ENCODE measurements at places on chromosomes 4 and X.

- no peaks in the 10 kb centered on the region for H3K36me3 ChIP-seq
- no peak for ATAC-seq
- no peak overlapping the region for H3K4me3 ChIP-seq
- H3K27ac ChIP-seq: no peak overlapping the region
- no peaks in the 10 kb centered on the region for H3K4me1 ChIP-seq
Measured at GRCh38 chr4:73660808-73661207, 40.6 kb upstream of the RASSF6 start.

GRCh38 chr4:20327808-20328207, 76.1 kb downstream of the SLIT2 start:
- H3K27ac ChIP-seq: no peak overlapping the region

- H3K36me3 ChIP-seq: no peaks in the 10 kb centered on the region
- H3K27ac ChIP-seq: no peak overlapping the region
- no peaks in the 10 kb centered on the region for H3K27me3 ChIP-seq
- ATAC-seq: no peak
- no peaks in the 10 kb centered on the region for H3K4me1 ChIP-seq
- H3K4me3 ChIP-seq: no peak overlapping the region
Measured at GRCh38 chrX:35017284-35017683, 74.7 kb downstream of the FAM47B start.

- H3K4me1 ChIP-seq: no peaks in the 10 kb centered on the region
- ATAC-seq: no peak
- H3K36me3 ChIP-seq: no peaks in the 10 kb centered on the region
- H3K27me3 ChIP-seq: no peaks in the 10 kb centered on the region
Measured at GRCh38 chr4:45147866-45148265, 421.5 kb upstream of the GNPDA2 start.

- H3K36me3 ChIP-seq: no peaks in the 10 kb centered on the region
- ATAC-seq: no peak
- H3K4me3 ChIP-seq: no peak overlapping the region
- H3K27me3 ChIP-seq: no peaks in the 10 kb centered on the region
Measured at GRCh38 chr4:86014599-86014998, 345.3 kb downstream of the MAPK10 start.

DNA sequence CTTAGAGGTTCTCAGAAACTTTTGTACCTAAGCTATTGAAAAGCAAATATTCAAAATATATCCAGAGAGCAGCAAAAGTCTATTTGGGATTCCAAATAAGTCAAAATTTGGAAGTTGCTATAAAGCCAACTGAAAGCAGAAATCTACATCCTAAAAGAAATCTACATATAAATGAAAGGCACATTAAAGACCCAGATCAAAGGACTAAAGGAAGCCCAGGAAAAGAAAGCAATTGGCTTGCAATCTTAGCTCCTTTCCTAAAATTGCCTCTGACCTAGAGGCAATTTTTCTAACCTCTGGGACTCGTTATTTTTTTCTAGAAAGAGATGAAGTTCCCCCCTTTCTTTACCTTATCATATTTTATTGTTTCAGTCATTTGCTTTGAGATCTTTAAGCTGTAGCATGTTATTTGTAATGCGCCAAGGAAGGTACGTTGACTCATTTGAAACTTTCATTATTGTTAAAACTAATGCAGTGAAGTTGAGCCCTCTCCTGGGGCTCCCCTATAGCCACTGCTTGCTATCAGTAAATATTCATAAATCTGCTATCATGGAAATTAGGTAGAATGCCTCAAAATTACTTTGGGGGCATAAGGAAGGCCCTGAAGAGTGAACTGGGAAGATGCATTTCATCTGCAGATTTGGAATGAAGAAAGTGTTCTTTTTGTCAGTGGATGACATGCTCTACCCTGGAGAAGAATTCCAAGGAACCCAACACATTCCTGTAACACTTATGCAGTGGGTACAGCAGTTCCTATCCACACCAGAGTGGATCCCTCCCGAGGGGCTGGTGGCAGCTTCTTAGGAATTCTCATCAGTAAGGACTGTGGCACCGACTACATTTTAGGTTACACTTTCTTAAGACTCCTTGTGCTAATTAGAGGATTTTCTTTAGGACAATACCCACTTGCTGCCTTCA, 177.8 kb upstream of the IGFBP7 start:
- no peaks in the 10 kb centered on the region for H3K4me1 ChIP-seq
- no peaks in the 10 kb centered on the region for H3K27me3 ChIP-seq
- no peak overlapping the region for H3K27ac ChIP-seq
- no peak overlapping the region for H3K4me3 ChIP-seq

- no peak overlapping the region for H3K27ac ChIP-seq
- H3K27me3 ChIP-seq: no peaks in the 10 kb centered on the region
- ATAC-seq: no peak
- peaks cover 4% of the 10 kb centered on the region for H3K4me1 ChIP-seq
- no peak overlapping the region for H3K4me3 ChIP-seq
Measured at GRCh38 chr4:128371876-128372275, 84.3 kb upstream of the PGRMC2 start.

GRCh38 chr4:89755220-89755619, 81.7 kb downstream of the SNCA start:
- H3K27ac ChIP-seq: no peak overlapping the region
- ATAC-seq: no peak
- no peak overlapping the region for H3K4me3 ChIP-seq
- no peaks in the 10 kb centered on the region for H3K36me3 ChIP-seq

DNA sequence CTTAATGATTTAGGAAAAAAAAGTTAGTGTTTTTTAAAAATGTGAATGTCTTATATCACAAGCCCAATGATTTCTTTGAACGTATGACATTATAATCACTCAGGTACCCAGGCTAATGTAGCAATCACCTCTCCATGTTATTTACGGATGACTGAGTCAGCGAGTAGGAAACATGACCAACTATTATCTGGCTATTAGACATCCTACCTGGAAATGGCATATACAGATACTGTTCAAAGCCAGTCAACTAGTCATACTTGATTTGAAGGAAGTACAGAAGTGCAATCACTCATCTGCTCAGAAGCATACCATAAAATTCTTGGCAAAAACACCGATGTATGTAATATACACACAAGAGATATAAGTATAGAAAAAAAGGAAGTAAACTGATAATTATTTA, 732.5 kb downstream of the ARAP2 start:
- no peaks in the 10 kb centered on the region for H3K27me3 ChIP-seq
- ATAC-seq: no peak
- no peaks in the 10 kb centered on the region for H3K4me1 ChIP-seq
- H3K4me3 ChIP-seq: no peak overlapping the region

DNA sequence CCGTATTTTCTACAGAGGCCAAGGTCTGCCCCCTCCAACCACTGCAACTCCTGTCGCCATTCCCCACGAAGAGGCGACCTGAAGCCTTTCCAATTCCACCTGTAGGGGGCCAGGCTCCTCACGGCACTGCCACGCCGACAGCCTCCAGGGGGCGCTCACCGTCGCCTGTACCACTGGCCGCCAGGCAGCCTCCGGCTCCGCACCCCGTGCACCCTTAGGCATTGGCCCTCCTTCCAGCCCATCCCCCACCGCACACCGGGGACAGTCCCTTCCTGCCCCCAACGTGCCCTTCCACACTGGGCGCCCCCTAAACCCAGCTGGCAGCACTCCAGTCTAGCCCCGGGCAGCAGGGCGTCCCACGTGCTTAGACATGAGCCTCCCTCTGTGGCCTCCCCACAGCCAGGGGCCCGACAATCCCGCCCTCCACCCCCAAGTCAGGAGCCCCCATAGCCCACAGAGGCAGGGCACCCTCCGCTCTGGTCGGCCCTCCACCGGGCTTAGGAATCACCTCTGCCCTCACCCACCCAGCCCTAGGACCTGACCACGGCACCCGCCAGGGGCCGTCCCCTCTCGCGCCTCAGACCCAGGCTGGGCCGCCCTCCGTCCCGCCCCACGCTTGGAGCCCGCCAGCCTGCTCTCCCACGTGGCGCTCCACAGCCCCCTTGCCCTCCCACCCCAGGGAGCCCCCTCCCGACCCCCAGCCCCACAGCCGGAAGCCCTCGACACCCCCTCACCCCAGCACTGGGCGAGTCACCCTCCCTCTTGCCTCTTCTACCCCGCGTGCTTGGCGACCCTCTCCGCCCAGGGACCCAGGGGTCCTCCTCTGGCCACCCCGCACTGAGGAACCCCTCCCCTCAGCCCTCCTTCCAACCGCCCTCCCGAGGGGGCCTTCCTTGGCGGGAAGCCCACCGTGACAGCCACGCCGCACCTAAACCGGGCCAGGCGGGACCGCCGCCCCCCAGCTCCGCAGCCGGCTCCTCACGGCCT, 711 bp downstream of the PNMA6E start:
- no peaks in the 10 kb centered on the region for H3K27me3 ChIP-seq
- H3K4me3 ChIP-seq: no peak overlapping the region
- H3K36me3 ChIP-seq: no peaks in the 10 kb centered on the region
- peak; percentile 78 for ATAC-seq
- H3K27ac ChIP-seq: no peak overlapping the region
- H3K4me1 ChIP-seq: no peaks in the 10 kb centered on the region

- peaks cover 28% of the 10 kb centered on the region for H3K4me1 ChIP-seq
- peaks cover 54% of the 10 kb centered on the region for H3K36me3 ChIP-seq
- H3K27me3 ChIP-seq: no peaks in the 10 kb centered on the region
- peak overlapping the region; percentile 5 for H3K27ac ChIP-seq
Measured at GRCh38 chr4:77815636-77816035, 3.5 kb downstream of the CNOT6L start.

- H3K36me3 ChIP-seq: no peaks in the 10 kb centered on the region
- ATAC-seq: no peak
- H3K27ac ChIP-seq: no peak overlapping the region
Measured at GRCh38 chrX:17679820-17680219, 57.5 kb upstream of the SCML1 start.

- ATAC-seq: no peak
- H3K4me1 ChIP-seq: no peaks in the 10 kb centered on the region
- H3K4me3 ChIP-seq: no peak overlapping the region
- peaks cover 14% of the 10 kb centered on the region for H3K27me3 ChIP-seq
Measured at GRCh38 chrX:134632355-134632754, 25.9 kb downstream of the PLAC1 start.

- H3K27ac ChIP-seq: no peak overlapping the region
- no peak for ATAC-seq
- H3K4me1 ChIP-seq: no peaks in the 10 kb centered on the region
- H3K36me3 ChIP-seq: no peaks in the 10 kb centered on the region
Measured at GRCh38 chrX:10172877-10173276, 16.1 kb downstream of the CLCN4 start.

GRCh38 chr4:169252339-169253112, 18.2 kb downstream of the SH3RF1 start:
- ATAC-seq: no peak
- no peaks in the 10 kb centered on the region for H3K36me3 ChIP-seq
- no peak overlapping the region for H3K4me3 ChIP-seq
- peaks cover 29% of the 10 kb centered on the region for H3K27me3 ChIP-seq
- H3K27ac ChIP-seq: no peak overlapping the region
- H3K4me1 ChIP-seq: no peaks in the 10 kb centered on the region

DNA sequence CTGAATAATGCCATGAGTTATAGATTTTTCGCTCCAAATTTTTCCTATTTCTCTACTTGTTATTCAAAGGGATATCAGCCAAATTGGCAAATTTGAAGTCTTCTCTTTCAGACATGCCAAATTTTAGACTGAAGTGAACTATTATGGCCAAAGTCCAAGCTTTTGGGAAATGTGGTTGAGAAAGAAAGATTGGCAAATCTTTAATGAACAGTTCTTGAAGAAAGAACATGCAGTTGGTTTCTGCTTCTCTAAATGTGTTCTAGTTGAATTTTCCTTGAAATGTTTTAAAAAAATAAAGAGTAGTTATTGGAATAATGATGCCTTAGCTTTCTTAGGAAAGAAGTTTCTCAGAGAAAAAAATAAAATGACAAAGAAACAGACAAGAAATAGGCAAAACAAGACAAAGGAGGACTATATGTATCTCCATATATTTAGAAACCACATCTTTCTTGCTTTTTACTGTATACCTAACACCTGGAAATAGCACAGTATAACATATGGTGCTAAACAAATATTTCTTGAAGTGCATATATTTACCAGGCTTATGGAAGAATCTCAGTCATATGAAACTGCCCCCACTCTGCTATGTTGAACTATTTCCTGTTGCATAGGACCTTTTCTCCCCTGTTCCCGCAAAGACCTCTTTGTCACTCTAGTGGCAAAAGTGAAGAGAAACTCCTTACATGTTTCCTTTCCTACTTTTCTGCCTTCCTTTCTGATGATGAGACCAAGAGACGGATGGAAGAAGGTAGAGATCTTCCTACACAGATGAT, 250.0 kb downstream of the ARHGAP24 start:
- no peaks in the 10 kb centered on the region for H3K36me3 ChIP-seq
- H3K27ac ChIP-seq: no peak overlapping the region
- ATAC-seq: no peak
- no peak overlapping the region for H3K4me3 ChIP-seq
- no peaks in the 10 kb centered on the region for H3K4me1 ChIP-seq

DNA sequence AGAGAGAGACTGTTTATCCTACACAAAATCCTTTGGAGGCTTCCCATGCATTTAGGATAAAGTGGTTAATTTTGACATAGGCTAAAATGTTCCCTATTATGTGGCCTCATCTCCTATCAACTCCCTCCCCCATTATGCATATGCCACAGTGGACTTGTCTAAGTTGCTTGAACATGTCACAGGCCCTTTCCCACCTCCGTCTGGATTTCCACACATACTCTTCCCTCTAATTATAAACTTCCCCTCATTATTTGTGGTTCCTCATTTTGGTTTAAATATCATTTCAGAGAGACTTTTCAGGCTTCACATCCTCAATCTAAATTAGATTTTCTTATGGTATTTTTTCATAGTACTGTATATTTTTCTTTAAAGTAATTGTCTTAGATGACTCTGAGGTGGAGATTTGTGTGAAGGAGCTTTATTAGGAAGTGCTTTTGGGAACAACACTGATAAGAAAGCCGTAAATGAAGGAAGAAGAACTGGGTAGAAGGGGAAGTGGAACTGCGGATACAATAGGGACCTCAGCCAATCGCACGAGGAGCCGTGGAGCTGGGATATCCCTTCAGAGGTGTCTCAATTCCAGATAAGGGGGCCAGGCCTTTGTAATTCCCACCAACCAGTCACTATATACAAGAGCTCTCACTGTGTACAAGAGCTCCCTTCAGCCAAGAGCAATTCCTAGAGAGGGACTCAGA, 7.9 kb downstream of the C4orf17 start:
- H3K4me1 ChIP-seq: no peaks in the 10 kb centered on the region
- ATAC-seq: no peak
- H3K4me3 ChIP-seq: no peak overlapping the region
- no peak overlapping the region for H3K27ac ChIP-seq
- H3K27me3 ChIP-seq: no peaks in the 10 kb centered on the region

- ATAC-seq: peak; percentile 82
- H3K27me3 ChIP-seq: no peaks in the 10 kb centered on the region
- no peak overlapping the region for H3K4me3 ChIP-seq
- H3K36me3 ChIP-seq: peaks cover 65% of the 10 kb centered on the region
- peak overlapping the region; percentile 31 for H3K27ac ChIP-seq
- H3K4me1 ChIP-seq: peaks cover 37% of the 10 kb centered on the region
Measured at GRCh38 chr4:82423245-82424054, 6.8 kb downstream of the HNRNPDL start.
